ENCODE measurements at places on chromosomes 1 and 21.

DNA sequence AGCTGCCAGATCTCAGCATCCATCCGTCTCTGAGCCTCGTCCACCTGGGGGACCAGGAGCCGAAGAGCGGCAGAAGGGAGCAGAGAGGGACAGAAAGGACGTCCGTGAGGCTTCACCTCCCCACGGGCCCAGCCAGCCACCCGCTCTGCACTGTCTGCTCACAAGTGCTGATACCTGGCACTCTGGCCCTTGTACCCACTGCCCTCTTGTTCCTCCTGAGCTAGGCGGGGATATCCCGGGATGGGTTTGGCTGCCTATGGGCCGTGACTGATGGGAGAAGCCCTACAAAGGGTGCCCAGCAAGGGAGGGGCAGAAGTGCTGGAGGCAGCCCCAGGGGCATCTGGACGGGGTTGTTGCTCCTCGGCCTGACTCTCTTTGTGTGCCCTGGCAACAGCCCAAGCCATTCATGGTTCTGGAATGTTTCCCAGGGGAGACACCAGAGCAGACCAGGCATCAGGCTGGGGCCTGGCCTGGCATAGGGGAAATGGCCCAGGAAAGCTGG, 57.6 kb downstream of the LDLRAD2 start:
- DNase-seq, result peak; percentile 30

DNA sequence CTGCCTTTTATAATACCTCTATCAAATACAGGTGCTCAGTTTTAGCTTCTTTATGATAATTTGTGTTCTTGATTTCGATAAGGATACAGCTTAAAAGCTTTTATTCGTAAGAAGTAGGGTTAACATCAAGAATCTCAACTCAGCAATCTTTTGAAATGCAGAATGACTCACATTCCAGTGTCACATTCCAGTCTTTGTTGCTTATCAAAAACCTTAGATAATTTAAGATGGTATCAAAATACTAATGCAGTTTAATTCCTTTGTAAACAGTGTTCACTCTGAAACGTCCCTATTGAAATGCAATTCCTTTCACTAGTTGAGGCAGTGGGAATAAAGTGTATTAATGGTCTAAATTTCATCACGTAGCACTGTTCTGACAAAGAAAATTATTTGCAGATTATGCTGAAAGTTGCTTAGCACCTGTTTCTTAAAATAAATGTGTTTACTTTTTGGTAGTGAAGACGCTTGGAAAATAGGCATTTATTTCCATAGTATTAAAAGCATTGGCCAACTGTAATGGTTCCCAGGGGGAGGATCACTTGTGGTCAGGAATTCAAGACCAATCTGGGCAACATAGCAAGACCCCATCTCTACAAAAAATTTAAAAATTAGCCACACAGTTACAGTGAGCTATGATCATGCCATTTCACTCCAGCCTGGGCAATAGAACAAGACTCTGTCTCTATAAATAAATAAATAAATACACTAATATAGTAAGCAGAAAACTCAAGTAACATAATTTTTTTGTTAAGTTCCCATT, 10.1 kb upstream of the CNN3 start:
- no peak for DNase-seq

DNA sequence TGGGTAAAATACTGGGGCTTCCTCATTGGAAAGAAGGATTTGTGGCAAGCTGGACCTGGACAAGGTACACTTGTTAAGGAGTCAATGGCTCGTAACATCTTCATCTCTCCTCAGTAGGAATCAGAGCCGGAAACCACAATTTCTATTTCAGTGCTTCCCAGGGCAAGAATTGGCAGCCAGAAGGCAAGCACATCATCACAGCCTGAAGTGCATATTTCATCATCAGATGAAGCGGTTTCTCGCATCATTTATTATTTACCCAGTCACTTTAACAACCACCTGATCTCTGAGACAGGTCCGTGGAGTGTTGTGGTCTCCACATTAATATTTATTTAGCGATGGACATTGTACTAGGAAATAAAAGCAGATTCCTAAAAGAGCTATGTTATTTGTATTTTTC, 55.0 kb downstream of the KCNJ15 start:
- DNase-seq, result no peak

DNA sequence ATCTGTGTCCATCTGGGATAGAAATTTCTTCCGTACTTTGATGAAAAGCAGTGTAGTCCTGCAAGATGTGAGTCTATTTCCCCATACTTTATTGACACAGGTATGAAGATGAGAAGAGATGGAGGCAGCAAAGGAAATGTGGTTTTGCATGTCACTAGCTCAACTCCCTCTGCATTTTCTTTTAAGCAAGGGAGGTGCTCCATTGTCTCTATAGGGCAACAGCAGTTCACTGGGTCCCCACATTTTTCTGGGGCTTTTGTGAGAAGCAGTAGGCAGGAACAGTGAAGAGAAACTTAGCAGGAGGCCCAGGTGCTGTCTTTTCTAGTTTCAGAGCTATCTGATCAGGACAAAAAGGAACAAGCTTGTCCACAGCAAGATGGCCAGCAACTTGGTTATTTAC, 37.1 kb downstream of the C21orf91 start:
- DNase-seq, result no peak

All from ELF-1 (cell line).